ENCODE measurements at places on chromosomes 11 and 22.
A peak's percentile ranks its signal among the peaks of the same experiment; 100 is the strongest.

DNA sequence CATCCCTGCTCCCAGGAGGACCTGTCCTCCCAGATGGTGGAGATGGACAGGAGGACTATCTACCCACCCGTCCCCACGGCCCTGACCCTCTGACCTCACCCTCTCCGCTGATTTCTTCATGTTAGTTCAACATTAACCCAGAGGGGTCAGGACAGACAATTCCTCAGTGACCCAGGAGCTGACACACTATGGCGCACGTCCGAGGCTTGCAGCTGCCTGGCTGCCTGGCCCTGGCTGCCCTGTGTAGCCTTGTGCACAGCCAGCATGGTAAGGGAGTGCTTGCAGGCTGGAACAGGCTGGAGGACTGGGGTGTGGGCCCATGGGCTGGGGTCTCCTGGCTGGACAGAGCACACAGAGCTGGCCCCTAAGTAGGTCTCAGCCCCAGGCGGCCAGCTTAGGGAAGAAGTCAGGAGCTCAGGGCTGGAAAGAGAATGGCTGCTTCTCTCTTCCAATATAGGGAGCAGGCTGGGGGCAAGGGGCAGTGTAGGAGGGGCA, at the start of gene F2:
Gene F2 (plus strand): TSS at position 166 of the 495 bp plus-strand sequence. CDS start 23 bp downstream, at position 189.
- DNase-seq: no peak

- no peak for DNase-seq
Observed at GRCh38 chr11:96614101-96614500, 224.3 kb downstream of the JRKL start.

GRCh38 chr11:2526808-2527381, 82.1 kb downstream of the KCNQ1 start:
- DNase-seq: peak; percentile 83

DNA sequence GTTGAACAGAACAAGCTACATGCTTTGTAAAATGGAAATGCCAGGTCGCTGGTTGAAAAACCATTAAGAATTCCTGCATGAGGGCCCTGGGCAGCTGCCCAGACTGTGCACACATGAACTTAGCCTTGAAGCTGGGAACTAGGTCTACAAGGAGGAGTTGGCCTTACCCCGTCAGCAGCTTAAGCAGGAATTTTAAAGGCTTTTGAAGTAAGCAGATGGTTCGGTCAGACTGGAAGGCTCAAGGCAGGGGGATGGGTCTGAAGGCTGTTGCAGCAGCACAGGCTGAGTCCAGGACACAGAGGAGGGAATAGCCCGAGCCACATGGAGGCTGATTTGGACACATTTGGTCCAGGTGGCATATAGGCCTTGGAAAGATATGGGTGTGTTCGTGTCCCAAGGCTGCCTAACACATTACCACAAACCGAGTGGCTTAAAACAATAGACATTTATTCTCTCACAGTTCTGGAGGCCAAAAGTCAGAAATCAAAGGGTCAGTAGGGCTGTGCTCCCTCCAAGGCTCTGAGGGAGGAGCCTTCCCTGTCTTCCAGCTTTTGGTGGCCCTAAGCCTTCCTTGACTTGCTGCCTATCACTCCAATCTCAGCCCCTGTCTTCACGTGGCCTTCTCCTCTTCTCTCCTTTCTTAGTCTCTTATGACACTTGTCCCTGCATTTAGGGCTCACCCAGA, 11.6 kb downstream of the LIF start:
- no peak for DNase-seq

DNA sequence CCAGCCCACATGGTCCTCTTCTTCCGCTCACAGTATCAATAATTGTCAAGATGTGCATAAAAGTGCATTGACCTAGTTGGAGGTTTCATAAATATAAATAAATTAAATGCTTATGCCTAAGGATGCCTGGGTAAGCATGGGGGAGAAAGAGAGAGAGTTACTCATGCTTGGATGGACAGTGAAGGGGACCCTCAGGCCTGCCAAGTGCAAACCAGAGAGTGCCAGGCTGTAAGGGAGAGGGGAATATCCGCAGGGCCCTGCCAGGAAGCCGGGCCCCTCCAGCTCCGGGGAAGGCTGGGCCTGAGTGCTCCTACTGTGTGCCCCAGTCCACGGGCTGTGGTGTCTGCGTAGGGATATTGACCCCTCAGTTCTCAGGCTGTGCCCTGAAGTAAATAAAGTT, 214.6 kb downstream of the DSCAML1 start:
- DNase-seq: no peak

GRCh38 chr11:12161137-12161536, 50.7 kb downstream of the MICAL2 start:
- no peak for DNase-seq

GRCh38 chr11:63179432-63180041, 35.5 kb upstream of the SLC22A24 start:
- DNase-seq: no peak

- DNase-seq: peak; percentile 64
Observed at GRCh38 chr11:61975638-61976419, 8.4 kb upstream of the FTH1 start.

GRCh38 chr11:89477175-89477574, 14.0 kb downstream of the NOX4 start:
- no peak for DNase-seq

- DNase-seq: no peak
Observed at GRCh38 chr11:131894615-131895544, 524.5 kb downstream of the NTM start.

GRCh38 chr11:64449381-64450167, 90.6 kb downstream of the RPS6KA4 start:
- peak; percentile 68 for DNase-seq

GRCh38 chr11:73893041-73893440, 16.2 kb downstream of the PAAF1 start:
- DNase-seq: no peak

GRCh38 chr22:45970705-45971407, 6.1 kb downstream of the WNT7B start:
- DNase-seq: no peak

DNA sequence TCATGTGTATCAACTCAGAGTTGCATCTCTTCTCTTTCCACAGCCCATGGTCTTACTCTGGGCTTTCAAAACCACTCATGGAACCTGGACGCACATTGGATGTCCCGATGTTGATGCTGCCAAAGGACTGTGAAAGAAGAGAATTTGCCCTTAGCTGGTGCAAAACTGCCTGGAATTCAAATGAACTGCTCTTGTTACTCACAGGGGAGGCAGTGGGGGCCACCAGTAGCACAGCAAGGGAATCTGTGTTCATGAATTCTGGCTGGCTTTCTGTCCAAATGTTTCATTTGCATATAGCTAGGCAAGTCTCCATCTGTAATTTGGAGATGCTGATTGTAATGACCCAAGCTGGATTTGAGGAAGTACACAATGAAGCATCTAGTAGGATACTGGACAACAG, 24.9 kb downstream of the LMO2 start:
- DNase-seq: no peak

GRCh38 chr22:23837496-23837859, 1.3 kb downstream of the DERL3 start:
- DNase-seq: no peak

- DNase-seq: no peak
Observed at GRCh38 chr11:115452241-115452640, 52.0 kb downstream of the CADM1 start.

DNA sequence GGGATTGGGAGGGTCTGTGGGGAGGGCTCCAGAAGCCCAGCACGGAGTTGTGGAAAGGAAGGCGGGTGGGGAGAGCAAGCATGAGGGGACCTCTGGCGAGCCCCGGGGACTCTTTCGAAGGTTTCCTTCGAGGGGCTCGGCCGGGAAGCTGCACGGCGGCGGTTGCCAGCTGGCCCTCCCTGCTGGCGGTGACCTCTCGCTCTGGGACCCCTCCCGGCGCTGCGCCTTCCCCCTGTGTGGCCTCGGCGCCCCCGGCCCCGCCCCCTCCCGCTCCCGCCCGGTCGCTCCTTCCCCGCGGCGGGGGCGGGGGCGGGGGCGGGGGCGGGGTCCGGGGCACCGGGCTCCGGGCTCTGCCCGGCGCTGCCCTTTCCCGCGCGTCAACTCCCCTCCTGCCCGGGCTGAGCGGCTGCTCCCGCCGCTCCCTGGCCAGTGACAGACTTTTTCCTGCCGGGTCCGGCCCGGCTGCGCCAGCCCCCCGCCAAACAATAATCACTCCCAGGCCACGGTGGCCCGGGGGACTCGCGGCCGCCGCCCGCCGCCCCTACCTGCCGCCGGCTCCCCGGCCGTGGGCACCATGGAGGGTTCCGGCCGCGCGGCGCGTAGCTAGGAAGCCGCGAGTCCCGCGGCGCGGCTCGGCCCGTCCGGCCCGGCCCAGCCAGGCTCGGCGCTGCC, 941 bp downstream of the CLCF1 start:
- no peak for DNase-seq

GRCh38 chr11:14189874-14190273, 169.1 kb downstream of the RRAS2 start:
- DNase-seq: no peak

- DNase-seq: no peak
Observed at GRCh38 chr22:42470366-42471082, 38.3 kb upstream of the NFAM1 start.

DNA sequence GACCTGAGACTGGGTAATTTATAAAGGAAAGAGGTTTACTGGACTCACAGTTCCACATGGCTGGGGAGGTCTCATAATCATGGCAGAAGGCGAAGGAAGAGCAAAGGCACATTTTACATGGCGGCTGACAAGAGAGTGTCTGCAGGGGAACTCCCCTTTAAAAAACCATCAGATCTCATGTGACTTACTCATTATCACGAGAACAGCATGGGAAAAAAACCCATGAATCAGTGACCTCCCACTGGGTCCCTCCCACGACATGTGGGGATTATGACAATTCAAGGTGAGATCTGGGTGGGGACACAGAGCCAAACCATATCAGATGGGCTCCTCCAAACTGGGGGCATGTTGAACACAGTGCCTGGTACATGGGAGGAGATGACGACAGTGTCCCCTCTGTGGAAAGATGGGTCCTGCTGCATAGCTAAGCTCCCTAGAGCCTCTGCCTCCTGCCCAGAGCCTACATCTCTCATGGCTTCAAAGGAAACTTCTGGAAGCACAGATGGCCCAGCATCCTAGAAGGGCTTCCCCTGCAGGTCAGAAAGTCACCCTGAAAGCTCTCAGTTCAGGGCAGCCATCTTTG, 46.1 kb downstream of the MYEOV start:
- peak; percentile 25 for DNase-seq

- no peak for DNase-seq
Observed at GRCh38 chr11:68521969-68522652, 61.6 kb downstream of the PPP6R3 start.

DNA sequence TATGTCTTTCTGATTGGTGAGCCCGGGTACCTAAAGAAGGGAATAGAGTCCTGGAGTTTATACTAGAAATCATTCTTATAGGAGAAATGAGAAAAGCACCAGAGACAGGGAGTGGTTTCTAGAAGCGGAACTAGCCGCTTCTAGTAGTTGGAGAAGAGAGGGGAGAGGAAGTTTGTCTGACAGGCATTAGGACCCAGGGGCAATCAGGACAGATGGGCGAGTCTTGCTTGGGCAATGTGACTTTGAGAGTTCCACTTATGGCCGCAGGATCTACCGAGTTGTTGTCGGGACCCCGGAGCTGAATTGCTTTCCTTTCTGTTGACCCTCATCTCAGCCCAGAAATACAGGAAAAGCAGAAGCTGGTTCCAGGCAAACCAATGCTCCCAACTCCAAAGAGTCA, 596.8 kb upstream of the CNTN5 start:
- DNase-seq: no peak

GRCh38 chr11:47514825-47515647, 37.9 kb downstream of the CELF1 start:
- no peak for DNase-seq

- no peak for DNase-seq
Observed at GRCh38 chr22:49715450-49715849, 112.2 kb downstream of the BRD1 start.

- DNase-seq: no peak
Observed at GRCh38 chr11:2311353-2312133, 9.7 kb downstream of the TSPAN32 start.

DNA sequence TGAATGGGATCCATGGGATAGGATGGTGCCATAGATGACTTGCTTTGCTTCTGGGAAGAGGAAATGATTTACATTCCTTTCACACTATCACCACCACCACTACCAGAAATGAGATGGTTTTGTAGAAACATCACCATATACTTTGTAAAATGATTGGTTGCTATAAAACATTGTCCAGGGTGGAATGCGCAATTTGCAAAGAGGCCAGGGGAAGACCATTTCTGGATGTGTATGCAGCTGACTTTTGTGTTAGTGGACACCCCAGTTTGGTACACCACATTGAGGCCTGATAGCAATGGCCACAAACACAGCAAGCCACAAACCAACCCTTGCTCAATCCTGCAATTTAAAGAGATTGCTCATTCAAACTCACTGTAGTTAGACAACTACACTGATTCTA, 56.7 kb upstream of the RCN1 start:
- DNase-seq: no peak

GRCh38 chr22:24134090-24134846, 47.0 kb upstream of the SUSD2 start:
- peak; percentile 78 for DNase-seq

- DNase-seq: no peak
Observed at GRCh38 chr11:4496557-4497248, 14.3 kb downstream of the OR52K1 start.

DNA sequence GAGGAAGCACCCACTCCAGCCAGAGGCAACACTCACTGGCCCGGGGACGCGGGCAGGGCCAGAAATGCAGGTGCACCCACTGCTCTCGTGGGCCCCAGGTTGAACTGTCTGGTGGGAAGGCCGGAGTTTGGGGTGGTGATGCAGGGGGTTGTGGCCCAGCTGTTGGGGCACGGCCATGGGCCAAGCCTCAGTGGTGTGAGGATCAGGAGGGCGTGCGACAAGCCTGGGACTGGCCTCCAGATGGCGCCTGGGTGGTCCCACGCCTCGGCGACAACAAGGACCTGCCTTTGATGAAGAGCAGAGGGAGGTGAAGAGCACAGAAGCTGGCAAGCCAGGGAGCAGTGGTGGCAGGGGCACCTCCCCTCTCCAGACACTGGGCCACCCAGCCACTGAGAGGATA, 240.8 kb downstream of the BRD1 start:
- peak; percentile 58 for DNase-seq

DNA sequence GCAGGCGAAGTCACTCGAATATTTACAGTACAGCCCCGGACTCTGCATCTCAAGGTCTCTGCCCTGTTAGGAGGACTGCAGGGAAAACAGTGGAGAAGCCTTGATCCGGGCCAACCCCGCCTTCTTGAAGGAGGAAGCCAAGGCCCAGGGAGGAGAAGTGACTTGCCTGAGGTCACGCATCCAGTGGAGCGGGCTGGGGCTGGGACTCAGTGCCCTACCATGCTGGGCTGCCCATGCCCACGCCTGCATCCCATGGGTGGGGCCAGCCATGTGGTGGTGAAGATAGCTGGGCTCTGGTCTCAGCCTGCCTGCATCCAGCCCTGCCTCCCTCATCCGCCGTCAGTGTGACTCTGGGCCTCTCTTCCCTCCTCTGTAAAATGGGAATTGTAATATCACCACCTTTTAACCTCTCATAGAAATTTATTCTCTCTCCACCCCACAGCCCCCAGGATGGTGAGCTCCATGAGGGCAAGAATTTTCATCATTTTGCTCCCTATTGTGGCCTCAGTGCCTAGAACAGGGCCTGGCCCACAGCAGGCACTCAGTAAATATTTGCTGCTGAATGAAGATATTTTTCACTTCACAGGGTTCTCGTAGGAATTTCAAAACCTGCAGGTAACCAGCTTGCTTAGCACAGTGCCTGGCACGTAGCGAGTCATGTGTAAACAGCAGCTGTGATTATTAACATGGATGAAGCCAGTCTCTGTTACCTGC, 57.3 kb downstream of the OTOG start:
- no peak for DNase-seq

GRCh38 chr22:46074771-46075551, 75.4 kb upstream of the PPARA start:
- peak; percentile 62 for DNase-seq
